Brain pericyte (primary cell): ENCODE measurements at places on chromosomes 13 and 19.

- DNase-seq: no peak
Measured at GRCh38 chr13:40563350-40564125, 102.9 kb downstream of the FOXO1 start.

GRCh38 chr13:44834404-44834803, 154.9 kb downstream of the NUFIP1 start:
- no peak for DNase-seq

- no peak for DNase-seq
Measured at GRCh38 chr13:28394422-28394821, 100.5 kb downstream of the FLT1 start.

DNA sequence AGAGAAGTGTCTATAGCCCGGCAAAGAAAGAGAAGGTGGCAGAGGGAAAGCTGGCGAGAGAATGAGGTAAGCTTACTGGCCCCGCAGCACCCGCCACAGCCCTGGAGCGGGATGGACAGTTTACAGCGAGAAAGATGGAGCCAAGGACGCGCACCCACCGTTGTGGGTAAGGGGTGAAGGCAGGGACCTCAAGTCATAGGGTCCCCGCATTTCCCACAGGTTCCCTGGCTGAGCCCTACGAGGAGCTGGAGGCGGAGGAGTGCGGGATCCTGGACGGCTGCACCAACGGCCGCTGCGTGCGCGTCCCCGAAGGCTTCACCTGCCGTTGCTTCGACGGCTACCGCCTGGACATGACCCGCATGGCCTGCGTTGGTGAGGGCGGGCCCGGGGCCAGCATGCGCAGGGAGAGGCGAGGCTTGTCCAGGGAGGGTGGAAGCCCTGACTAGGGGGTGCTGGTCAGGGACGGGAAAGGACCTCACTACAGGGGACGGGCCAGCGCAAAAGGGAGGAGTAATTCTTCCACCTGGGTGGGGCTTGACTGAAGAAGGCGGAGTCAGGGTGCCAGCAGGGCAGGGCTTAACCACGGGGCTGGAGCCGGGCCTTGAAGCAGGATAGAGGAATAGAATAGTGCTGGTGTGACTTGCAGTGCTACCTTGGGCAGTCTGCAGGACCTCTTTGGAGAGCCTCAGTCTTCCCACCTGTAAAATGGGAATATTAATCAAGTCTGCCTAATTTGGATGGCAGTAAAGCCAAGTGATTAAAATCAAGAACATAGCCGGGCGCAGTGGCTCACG, 26.5 kb downstream of the LTBP4 start:
- no peak for DNase-seq

DNA sequence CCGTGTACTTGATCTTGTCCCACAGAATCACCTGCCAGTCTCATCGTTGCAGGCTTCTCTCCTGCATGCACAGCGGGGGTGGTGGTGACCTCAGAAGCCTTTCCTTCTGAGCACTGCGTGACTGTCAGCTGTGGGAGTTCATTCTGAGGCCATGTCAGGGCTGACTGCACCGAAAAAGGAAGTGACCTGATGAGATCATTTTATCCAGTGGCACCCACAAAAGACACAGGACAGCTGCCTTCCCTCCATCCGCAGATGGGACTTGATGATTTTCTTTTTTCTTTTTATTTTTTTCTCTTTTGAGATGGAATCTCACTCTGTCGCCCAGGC, 89.7 kb downstream of the RAB20 start:
- DNase-seq: no peak

DNA sequence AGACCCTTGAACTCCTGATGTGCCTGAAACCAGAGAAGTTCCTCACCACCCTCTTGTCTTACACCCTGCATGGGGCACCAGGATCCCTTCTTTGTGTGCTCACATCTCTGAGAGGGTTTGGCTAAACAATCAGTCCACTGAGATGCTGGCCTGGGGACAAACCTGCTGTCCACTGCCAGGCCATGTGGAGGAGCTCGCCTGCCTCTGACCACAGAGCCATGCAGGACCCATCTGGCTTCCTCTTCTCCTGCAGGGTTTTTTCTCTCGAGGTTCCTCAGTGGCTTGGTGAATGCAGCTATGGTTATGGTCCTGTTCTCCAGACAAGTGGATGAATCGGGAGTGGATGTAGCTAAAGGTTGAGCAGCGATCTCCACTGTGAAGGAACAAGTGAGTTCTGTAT, 49.1 kb upstream of the MEDAG start:
- DNase-seq: no peak

GRCh38 chr13:101982903-101983302, 418.9 kb downstream of the FGF14 start:
- DNase-seq: no peak

DNA sequence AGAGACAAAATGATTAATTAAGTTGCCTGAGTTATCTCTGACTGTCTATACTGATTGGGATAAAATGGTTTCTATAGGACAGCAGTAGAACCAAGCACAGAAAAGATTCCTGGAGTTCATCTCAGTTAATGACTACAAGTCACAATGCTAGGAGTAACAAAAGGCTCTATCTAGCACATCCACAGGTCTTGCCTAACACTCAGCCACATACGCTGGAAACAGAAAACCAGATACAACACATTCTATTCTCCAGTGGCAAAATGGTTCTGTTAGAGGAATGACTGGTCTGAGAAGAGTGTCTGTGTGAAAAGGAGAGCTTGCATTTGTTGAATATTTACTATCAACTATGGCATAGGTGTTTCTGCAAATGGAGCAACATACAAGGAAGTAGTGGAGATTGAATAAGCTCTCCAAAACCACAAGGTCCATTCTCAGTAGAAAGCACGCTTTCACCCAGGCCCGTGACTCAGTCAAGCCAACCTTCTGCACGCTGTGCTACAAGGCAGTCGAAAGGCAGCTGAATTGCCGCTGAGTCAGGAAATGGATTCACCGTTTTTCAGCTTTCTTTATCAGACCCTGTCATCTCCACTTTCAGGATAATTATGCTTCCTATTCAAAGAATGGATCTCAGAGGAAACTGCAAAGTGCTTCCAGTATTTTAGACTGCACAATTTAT, 761.5 kb downstream of the EFNB2 start:
- DNase-seq: no peak

DNA sequence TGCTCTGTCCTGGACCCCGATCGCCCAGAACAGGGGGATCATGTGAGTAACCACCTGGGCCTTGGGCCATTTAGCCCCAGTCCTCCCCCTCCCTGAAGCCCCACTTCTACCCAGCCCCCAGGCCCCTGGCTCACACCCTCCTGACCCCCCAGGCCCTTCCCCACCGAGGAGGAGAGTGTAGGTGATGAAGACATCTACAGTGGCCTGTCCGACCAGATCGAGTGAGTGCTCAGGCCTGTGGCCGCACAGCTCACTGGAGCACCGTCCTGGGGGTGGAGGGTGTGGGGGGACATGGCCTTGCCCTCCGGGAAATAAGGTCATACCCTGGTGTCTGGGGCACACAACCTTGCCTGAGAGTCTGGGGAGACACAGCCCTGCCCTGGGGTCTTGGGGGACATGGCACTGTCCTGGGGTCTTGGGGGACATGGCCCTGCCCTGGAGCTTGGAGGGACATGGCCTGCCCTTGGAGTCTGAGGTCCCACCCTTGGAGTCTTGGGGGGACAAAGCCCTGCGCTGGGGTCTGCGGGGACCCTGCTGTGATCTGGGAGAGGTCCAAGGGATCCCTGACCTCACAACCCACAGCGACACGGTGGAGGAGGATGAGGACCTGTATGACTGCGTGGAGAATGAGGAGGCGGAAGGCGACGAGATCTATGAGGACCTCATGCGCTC, 49.3 kb downstream of the VAV1 start:
- DNase-seq: no peak

GRCh38 chr13:109214393-109214792, 572.0 kb downstream of the IRS2 start:
- no peak for DNase-seq

GRCh38 chr13:48476215-48476614, 56.7 kb downstream of the RCBTB2 start:
- DNase-seq: no peak

GRCh38 chr13:69921156-69921555, 186.5 kb upstream of the ATXN8OS start:
- DNase-seq: no peak

- DNase-seq: no peak
Measured at GRCh38 chr13:102847272-102848234, 1.7 kb downstream of the ERCC5 start.

- DNase-seq: no peak
Measured at GRCh38 chr13:69947582-69947981, 160.0 kb upstream of the ATXN8OS start.

DNA sequence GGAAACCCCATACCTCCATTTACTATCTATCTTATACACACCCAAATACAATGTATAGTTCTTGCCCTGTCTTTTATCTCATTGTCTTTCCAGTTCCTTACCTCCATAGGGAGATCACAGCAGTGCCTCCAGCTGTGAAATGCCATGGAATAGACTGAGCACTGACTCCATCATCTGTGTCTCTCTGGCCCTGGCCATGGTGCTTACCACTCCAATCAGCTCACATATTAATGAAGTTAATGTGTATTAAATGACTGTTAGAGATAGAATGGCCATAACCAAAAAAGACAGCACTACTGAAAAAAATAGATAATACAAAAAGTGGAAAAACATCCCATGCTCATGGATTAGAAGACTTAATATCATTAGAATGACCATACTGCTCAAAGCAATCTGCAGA, 240.4 kb upstream of the SOX21 start:
- DNase-seq: no peak

- DNase-seq: no peak
Measured at GRCh38 chr19:317710-318508, 26.7 kb downstream of the MIER2 start.

- DNase-seq: no peak
Measured at GRCh38 chr13:80469105-80469852, 128.4 kb upstream of the SPRY2 start.

GRCh38 chr13:113926951-113927660, 46.8 kb downstream of the C13orf46 start:
- DNase-seq: no peak

- DNase-seq: no peak
Measured at GRCh38 chr19:6864325-6864940, 22.9 kb upstream of the ADGRE1 start.

DNA sequence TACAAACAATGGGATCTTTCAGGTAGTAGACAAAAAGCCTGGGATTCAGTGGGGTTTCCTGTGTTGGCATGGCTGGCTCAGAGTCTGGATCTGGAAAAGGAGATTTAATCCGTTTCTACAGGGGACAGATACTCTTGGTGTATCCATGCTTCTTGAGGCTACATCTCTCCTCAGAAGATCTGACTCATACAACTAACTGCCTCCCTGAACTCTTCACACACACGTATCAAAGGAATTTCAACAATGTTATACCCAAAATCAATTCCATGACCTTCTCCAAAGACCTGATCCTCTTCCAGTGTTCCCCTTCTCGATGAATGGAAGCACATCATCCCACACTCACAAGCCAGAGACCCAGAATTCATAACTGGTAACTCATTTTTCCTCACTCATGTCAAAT, 435.3 kb upstream of the NBEA start:
- no peak for DNase-seq

- no peak for DNase-seq
Measured at GRCh38 chr13:83853771-83854170, 28.5 kb downstream of the SLITRK1 start.

GRCh38 chr13:106599875-106600797, 32.2 kb upstream of the ARGLU1 start:
- peak; percentile 53 for DNase-seq

DNA sequence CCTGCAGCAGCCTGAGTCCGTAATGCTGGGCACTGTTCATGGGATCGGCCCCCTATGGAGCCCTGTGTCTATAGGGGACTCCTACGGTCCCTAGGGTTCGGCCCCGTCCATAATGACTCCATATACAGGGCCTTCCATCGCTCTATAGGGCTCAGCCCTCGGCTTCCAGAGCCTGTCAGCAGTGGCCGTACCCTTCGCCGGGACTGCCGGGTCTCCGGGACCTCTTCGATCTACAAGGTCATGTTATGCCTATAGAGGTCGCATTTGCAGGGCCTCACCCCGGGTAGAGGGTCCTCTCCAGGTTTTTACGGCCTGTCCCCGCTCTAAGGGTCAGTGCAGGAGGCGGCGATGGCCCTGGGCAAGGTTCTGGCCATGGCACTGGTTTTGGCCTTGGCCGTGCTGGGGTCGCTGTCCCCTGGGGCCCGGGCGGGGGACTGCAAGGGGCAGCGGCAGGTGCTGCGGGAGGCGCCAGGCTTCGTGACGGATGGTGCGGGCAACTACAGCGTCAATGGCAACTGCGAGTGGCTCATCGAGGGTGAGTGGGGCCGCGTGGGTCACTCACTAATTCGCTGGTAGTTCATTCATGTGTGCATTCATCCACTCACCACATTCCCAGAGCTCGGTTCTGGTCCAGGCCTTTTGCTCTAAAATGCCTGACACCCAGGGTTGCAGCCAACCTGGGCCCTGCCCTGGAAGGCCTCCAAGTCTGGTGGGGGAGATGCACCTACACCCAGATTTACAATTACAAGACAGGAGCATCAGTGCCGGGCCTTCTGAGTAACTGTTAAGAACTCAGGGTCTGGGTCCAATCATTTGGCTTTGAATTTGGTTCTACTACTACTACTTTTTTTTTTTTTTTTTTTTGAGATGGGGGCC, 699 bp downstream of the MEGF8 start:
- no peak for DNase-seq

DNA sequence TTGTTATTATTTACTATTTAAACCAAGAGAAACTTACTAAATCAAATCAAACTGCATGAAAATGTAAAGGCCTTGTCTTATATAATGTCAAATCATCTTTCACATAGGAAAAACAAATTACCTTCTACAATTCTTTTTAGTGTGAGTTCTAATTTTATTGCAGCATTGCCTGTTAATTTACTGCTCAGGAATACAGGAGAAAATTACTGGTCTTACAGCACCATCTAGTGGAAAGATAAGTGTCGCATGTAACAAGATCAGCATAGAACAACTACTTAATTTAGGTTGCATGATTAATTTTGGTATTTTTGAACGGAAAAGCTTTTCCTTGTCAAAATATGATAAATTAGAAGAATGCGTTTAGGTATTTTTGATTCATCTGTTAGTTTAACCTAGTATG, 502.7 kb downstream of the UQCRFS1 start:
- DNase-seq: peak; percentile 13

DNA sequence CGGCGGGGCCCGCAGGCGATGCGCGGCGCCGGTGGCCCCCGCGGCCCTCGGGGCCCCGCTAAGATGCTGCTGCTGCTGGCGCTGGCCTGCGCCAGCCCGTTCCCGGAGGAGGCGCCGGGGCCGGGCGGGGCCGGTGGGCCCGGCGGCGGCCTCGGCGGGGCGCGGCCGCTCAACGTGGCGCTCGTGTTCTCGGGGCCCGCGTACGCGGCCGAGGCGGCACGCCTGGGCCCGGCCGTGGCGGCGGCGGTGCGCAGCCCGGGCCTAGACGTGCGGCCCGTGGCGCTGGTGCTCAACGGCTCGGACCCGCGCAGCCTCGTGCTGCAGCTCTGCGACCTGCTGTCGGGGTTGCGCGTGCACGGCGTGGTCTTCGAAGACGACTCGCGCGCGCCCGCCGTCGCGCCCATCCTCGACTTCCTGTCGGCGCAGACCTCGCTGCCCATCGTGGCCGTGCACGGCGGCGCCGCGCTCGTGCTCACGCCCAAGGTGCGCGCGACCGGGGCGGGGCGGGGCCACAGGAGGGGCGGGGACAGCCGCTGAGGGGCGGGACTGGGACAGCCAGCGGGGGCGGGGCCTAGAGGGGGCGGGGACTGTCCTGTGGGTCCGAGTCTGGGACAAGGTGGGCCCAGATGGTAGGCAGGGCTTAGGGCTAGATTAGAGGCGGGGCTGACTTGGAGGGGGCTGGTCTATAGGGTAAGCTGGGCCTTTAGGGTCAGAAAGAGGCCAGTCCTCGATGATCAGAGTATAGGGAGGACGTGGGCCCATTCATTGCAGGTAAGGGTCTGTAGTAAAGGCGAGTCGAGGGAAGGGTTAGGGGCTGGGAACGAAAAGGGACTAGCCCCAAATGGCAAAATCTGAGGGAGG, 5.1 kb downstream of the GRIN2D start:
- no peak for DNase-seq

GRCh38 chr19:54451331-54451871, 2.4 kb downstream of the LENG8 start:
- DNase-seq: no peak
